Activated T-cell treated with anti-CD3 and anti-CD28 coated beads, Interleukin-2, amount 50 U/mL, for 72 hours (primary cell): ENCODE measurements at places on chromosomes 16 and 17. TPM values are rescaled to one million over a fixed set of nuclear protein-coding genes. Genes with fewer than 3 reads are reported as not detected.

EPN3 gene
- not detected for total RNA-seq

PLK1 gene
- total RNA-seq, result 79.5 TPM

NKIRAS2 gene
- 24.3 TPM for total RNA-seq

DNA sequence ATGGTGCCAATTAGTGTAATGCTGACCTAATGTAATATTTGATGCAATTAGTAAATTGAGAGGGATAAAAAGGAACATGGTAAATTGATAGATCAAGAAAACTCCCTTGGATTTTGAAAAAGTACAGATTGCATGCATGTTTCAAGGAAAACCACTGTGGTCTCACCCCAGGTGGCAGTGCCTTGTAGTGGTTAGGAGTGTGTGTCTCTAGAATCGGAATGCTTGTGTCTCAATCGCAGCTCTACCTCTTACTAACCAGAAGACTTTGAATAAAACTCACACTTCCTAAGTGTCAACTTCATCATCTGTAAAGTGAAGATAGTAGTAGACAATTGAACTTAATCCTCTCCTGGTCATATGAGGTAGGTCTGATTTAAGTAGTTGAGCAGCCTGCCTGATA is 128.9 kb upstream of the GOT2 start:
- no peak overlapping the region for H3K4me3 ChIP-seq
- H3K4me1 ChIP-seq, result no peaks in the 10 kb centered on the region
- no peak for DNase-seq
- H3K36me3 ChIP-seq, result no peaks in the 10 kb centered on the region
- no peak overlapping the region for H3K27ac ChIP-seq

GRCh38 chr17:72467841-72468653 is 347.2 kb downstream of the SOX9 start:
- no peak overlapping the region for H3K27ac ChIP-seq
- DNase-seq, result no peak
- H3K4me1 ChIP-seq, result no peaks in the 10 kb centered on the region
- H3K4me3 ChIP-seq, result no peak overlapping the region
- peaks cover 27% of the 10 kb centered on the region for H3K27me3 ChIP-seq

DNA sequence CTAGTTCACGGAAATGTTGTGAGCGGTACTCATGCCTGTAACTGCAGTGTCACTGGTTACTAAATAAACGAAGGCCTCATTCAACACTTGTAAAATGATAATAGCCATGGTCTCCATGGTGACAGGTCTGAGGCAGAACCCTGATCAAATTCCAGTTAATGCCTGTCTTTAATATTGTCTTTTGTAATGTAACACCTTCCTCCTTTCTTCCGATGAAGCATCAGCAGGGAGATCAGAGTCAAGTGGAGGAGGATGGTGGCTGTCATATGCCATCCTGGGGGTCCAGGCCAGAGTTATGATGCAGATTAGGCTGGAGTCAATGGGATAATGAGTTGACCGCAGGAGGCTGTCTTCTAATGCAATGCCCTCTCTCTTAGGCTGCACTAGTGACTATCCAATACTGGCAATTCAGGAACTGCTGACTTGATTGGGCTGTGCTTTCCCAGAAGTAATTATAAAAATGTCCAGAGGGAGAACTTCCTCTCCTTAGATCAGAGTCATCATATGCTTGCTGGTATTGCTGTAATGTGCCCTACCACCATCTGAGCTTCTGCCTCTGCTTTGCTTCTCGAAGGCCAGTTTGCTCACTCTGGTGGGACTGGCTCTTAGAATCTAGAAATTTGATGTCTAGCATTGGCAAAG is 419.1 kb downstream of the CA10 start:
- H3K4me1 ChIP-seq, result no peaks in the 10 kb centered on the region
- H3K4me3 ChIP-seq, result no peak overlapping the region
- H3K27me3 ChIP-seq, result no peaks in the 10 kb centered on the region
- no peak overlapping the region for H3K27ac ChIP-seq
- DNase-seq, result no peak
- no peaks in the 10 kb centered on the region for H3K36me3 ChIP-seq
